ENCODE measurements at places on chromosomes 1 and 21.

DNA sequence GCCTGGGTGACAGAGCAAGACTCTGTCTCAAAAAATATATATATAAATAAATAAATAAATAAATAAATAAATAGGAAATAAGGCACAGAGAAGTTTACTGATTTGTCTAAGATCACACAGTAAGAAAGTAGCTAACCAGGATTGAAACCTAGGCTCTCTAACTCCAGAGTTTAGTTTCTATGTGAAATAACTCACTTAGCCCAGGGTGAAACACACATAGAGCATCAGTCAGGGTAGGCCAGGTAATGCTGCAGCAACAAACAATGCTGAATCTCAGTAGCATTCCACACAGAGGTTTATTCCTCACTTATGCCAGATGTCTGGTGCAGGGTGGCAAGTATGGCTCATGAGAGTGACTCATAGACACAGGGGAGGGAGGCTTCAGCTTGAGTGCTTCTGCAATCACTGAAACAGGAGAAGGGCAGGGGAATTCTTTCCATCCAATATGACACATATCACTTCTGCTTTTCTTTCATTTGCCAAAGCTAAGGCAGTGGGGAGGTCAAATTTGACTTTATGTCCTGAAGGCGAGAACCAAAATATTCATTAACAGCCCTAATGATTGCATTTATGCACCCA lies 37.1 kb upstream of the KANK4 start:
- DNase-seq = no peak

DNA sequence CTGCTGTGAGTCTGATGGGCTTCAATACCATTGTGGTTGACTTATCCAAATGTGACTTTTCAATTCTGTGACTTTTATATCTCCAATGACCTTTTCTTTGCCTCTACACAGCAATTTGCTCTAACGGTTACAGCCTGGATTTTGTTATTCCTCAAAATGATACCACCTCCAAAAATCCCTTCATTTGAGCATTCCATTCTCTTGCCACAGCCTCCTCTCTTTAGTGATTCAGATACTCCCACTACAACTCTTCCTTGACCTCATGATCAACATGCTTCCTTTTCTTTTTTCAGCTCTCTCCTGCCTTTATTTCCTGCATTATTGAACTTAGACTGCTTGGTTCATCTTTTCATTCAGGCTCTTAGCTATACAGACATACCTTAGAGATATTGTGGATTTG lies 16.6 kb upstream of the IL19 start:
- no peak for DNase-seq

DNA sequence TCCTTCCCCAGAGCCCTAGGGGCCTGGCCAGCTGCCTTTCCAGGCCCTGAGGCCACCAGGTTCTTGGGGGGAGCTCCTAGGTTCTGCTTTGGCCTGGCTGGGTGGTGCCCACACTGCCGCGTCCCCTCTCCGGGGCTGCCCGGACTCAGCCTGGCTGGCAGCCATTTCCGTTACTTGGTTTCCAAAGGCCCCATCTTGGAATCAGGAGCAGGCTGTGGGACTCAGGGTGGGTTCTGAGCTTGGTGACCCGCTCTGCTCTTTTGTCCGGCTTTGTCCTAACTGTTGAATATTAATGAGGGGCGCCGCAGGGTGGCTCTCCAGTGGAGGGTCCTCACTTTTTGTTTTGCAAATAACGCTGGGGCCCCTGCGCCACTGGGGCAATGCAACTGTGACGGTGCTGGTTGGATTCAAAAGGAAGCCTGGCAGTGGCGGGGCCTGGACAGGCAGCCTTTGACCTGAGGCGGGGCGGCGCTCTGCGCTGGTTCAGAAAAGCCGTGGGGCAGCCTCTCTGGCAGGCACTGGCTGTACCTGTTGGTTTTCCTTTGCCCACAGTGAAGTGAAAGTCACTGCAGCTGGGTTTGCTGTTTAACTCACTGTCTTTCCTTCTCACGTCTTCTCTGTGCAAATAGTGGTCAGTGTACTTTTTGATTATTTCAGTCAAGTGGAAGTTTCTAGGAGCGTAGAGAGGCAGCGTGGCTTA lies 20.2 kb downstream of the SKI start:
- DNase-seq = no peak

DNA sequence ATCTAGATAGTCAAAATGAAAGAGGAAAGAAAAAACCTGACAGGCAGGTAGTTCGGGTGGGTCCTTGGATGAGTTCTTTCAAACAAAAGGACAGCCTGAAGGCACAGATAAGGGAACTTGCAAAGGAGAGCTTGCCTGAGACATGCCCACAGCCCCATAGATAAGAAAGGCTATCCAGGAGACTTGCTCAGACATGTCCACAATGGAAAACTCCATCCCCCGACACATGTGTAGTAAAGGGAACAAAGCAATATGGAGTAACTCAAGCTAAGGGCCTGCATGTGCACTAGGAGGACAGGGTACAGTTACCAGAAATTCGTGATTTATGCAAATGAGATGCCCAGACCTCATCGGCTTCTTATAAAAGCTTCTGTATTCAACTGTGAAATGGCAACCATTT lies 281.5 kb downstream of the NEGR1 start:
- DNase-seq = peak; percentile 92

- DNase-seq = no peak
Measured at GRCh38 chr1:9401080-9401453, 108.4 kb downstream of the SPSB1 start.

DNA sequence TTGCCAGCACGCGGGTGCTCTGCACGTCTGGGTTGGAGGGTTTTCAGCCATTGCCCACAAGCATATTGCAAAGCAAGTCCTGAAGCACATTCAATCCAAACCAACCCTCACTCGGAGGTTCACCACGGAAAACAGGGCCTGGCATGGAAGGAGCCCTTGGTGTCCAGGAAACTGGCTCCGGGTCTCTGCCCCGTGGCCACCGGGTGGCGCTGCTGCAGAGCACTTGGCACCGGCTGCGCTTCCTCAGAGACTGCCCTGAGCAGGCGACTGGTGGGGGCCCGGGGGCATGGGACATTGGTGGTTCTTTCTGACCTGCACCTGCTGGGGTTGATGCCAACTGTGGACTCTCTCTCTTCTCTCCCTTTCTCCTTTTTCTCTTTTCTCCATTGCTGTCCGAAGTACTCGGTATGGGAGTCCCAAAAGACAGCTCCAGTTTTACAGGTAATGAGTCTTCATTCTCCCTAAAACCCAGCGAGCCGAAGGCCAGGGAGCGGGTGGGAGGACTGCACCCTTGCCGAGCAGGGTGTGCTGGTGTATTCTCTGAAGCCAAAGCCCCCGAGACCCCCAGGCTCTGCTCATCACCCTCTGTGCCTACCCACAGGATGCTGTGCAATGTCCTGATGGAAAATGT lies 4.1 kb upstream of the KCNAB2 start:
- DNase-seq = no peak

DNA sequence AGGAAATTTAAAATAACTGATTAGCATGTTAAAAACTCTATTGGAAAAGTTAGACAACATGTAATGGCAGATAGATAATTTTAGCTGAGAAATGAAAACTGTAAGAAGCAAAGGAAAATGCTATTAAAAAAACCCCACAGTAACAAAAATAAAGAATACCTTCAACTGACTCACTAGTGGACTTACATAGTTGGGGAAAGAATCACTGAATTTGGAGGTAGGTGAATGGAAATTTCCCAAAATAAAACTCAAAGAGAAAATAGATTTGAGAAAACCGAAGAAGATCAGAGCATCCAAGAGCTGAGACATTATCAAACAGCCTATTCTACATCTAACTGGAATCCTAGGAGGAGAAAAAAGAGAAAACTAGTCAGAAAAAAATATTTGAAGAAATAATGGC lies 34.7 kb downstream of the PDE4B start:
- DNase-seq = no peak
